ENCODE measurements at places on chromosomes 6 and 20. TPM values are rescaled to one million over a fixed set of nuclear protein-coding genes. Genes with fewer than 3 reads are reported as not detected.

DNA sequence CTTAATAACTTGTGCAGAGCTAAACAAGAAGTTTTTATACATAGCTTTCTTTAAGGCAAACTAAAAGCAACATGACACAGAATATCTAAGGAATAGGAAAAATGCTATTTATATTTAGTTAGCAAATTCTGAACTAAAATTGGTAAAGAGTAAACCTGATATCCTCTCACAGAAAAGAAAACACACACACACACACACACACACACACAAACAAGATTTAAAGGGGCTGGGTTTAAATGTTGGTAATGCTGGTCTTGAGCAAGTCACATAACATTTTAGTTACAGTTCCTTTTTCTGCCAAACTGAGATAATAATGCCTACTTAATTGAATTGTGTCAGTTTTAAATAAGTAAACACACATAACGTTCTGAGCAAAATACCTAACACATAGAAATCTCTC lies 1.6 kb downstream of the TRDN start:
- DNase-seq = no peak

DNA sequence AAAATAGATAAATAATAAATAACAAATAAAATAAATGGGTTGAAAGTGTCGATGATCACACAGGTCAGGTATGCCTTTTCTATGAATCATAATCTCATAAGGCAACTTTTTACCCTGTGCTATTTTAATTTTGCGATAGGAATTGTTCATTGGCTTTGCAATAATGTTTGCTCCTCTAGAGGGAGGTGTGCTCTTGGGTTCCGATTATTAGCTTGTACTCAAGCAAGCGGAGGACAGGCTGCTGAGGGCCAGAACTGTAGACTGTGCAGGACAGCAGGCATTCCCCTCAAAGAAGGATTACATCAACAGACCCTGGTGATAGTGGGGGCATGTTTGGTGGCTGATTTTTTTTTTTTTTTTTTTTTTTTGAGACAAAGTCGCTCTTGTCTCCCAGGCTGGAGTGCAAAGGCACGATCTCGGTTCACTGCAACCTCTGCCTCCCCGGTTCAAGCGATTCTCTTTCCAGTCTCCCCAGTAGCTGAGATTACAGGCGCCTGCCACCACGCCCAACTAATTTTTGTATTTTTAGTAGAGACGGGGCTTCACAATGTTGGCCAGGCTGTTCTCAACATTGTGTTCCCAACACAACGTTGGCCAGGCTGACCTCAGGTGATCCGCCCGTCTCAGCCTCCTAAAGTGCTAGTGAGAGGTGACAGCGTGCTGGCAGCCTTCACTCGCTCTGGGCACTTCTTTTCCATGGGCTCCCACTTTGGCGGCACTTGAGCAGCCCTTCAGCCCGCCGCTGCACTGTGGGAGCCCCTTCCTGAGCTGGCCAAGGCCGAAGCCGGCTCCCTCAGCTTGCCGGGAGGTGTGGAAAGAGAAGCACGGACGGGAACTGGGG lies 35.6 kb downstream of the RIOK1 start:
- no peak for DNase-seq

DNA sequence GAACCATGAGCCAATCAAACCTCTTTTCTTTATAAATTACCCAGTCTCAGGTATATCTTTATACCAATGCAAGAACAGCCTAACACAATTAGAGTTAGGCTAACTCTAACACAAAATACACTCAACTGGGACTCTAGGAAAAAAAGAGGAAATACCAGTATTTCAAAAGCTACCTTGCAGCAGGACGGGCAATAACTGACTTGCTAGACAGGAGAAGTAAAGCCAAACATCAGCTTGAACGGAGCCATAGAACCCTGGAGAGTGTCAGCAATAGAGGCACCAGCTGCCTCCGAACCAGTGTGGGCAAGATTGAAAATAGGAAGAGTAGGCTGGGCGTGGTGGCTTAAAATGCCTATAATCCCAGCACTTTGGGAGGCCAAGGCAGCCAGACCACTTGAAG lies 162.0 kb upstream of the SOX4 start:
- DNase-seq = no peak

GRCh38 chr6:35678021-35678654 lies 10.6 kb downstream of the FKBP5 start:
- DNase-seq = no peak

DNA sequence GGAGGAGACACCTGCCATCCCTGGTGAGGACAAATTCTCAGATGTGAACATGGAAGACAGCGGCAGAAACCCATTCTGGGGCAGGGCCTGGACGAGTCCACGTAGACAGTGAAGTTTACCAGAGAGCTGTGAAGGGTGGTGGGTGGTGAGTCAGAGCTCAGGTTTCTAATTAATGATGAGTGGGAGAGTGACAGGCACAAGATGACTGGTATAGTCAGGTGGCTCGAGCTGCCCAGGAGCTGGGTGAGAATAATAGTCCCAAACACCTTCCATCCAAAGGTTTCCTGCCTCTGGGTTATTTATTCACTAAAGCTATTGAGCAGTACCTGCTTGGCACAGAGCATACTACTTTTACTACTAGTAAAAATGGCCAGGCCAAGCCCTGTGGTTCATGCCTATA lies 6.0 kb downstream of the TLDC2 start:
- DNase-seq = peak; percentile 2

DNA sequence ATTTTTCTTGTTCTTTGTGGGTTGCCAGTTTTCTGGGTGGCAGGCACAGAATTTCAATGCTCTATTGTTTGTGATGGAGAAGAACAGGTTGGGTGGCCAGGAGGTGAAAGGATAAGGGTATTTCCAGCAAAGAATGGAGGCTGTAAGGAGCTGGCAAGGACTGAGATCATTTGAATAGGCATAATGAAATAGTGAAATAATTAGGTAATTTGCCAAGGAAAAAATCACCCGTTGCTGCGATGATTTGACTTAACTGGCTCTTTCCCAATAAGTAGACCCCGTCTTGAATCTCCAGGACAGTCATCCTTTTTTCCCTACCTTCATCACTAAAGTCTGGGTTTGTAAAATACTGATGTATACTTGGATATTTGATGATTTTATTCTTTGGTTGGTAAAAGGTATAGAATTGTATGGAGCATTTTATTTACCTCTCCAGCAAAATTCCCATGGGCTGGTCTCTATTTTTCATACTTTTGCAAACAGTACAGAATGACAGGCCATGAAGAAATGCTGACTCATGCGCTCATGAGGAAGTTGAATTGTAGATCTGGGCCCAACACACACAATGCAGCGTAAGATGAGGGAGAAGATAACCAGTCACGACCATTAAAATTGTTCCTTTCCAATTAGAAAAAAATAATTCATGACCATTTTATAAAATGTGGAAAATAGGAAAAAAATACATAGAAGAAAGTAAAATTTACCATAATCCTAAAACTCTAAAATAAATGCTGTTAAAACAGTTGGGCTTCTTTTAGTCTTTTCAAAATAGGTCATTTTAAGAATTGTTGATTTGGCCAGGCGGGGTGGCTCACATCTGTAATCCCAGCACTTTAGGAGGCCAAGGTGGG lies 2.4 kb upstream of the GCNT2 start:
- no peak for DNase-seq

- DNase-seq = no peak
Observed at GRCh38 chr6:129510950-129511349, 199.0 kb downstream of the ARHGAP18 start.

DNA sequence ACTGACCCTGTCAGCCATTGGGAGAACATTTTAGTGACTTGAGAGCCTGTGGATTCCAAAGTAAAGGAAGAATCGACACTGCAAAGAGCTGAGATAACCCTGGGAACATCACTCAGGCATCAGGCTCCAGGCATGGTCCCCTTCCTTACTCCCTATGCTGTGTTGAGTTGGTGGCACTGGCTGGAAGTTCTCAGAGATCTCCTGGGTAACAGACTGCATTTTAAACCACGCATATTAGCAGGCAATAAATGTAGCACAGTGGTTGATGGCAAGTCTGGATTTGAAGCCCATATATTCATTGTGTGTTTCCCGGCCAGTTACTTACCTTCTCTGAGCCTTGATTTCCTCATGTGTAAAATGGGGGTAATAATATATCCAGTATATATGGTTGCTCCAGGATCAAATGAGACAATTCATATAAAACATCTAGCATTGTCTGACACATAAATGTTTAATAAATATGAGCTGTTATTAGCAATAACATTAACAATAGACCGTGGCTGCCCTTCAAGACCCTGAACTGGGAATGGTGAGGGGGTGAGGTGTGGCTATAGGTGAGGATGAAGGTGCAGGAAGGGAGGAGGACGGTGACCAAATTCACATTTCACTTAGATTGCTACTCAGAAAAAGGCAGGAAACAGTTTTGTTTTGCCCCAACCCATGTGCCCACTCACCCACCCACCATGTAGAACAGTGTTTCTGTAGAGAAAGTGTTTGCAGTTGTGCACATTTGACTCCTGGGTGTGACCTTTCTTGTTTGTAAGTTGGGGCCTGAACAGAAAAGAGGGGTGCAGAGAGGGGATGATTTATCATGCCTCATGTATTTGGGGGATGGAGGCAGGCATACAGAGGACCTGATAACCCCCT lies 2.1 kb downstream of the PLCG1 start:
- no peak for DNase-seq

- no peak for DNase-seq
Observed at GRCh38 chr6:146861029-146861563, 262.3 kb downstream of the ADGB start.

DNA sequence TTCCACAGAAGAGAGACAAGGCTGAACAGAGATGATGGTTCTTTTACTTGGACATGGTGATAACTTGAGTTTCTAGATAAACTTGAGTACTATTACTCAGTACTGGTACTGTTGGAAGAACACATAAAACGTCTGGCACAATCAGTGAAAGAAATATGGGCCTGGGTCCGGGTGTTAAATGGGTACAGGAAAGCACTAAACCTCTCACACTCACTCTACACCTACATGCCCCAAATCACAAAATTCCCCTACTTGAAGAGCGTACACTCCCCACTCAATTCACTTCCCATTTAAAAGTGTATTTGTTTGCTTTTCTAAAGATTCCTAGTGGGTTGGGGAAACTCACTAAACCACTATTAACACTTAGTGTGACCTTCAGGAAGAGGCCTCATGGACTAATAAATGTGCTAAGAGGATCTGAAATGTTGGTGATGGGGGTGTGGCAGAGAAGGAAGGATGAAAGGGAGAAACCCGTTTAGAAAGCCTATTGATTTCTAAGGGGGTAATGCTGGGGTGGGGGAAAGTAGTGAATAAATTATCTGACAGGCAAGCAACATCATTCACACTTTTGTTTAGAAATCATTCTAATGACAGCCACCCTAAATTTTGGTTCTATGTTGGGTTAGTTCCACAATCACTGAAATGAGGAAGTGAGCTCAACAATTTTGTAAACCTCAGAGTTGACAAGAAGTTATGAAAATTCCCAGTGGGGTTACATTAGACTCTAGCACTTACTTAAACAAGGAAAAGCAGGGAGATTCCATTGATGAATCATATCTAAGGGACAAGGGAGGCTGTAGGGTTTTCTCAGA lies 222.6 kb upstream of the MARCKS start:
- DNase-seq = no peak

- DNase-seq = no peak
Observed at GRCh38 chr6:106197441-106197840, 111.3 kb downstream of the PRDM1 start.

- DNase-seq = no peak
Observed at GRCh38 chr6:163717106-163717764, 302.7 kb downstream of the QKI start.

DNA sequence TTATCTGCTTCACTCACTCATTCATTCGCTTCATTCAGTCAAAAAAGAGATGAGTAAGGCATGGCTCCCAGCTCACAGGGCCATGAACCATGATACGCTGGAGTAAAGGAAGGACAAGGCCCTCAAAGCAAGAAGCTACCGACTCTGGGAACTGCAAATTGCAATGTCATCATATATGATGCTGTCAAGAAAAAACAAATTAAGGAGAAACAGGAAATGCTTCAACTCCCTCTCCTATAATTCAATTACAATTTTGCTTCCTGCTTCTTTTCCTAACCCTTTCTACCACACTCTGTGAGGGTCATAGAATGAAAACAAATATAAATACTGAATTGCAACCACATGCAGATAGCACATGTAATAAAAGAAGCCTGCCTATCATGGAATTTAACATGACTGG lies 725.7 kb upstream of the FLRT3 start:
- no peak for DNase-seq

BTNL2 gene
- total RNA-seq = not detected

SCRT2 gene
- total RNA-seq = not detected

ARHGAP40 gene
- total RNA-seq = not detected

XKR7 gene
- total RNA-seq = not detected

Measured in posterior vena cava (tissue), 2 donors.